Ovary (tissue), 10 donors: ENCODE measurements at places on chromosomes 4 and X.

DNA sequence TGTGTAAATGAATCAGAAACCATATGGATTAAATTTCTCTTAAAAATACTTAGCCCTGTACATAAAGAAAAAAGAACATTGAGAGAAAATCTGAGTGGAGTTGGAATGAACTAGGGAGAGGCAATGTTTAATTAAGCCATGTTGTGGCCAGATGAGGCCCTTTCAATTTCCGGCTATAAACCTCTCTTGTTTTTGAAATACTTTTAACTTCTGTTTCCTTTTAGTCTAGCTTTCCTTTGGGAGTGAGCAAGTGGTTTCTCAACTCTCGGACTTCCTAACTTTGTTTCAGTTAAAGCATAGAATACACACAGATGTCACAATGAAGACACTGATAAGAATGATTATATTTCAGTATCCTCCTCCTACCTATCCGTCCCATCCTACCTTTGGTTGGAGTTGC, 197.2 kb downstream of the ARHGAP24 start:
- DNase-seq, result no peak

- DNase-seq, result no peak
Measured at GRCh38 chr4:153785910-153786721, 2.8 kb downstream of the SFRP2 start.

DNA sequence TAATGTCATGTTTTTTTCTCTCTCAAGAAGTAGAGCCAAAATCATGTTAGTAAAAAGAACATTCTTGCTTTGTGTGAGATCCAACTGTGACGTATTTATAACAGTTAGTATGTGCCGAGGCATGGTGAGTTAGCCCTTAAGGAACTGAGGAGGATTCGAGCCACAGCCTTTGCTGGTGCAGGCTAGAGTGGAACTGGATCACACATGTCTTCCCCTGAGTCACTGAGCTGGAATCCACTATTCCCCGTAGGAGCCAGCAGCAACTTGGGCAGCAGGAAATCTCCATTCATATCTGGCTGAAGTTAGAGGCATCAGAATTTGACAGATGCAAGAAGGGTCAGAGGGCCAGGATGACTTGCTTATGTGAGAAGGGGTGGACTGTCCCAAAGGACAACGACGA, 144.6 kb upstream of the KIT start:
- DNase-seq, result no peak

DNA sequence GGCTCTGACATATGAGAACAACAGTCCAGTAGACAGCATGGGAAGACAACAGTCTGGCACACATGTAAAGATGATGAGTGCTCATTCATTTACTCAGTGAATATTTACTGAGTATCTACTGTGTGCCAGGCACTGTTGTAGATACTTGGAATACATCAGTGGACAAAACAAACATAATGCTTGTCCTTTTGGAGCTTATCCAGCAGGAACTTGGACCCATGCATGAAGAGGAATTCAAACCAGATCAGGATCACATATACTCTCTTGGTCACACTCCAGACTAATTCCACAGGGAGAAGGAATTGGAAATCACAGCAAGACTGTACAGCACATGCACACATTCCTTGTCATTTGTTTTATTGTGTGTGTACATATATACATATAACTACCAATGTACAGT, 217.6 kb upstream of the TTC29 start:
- no peak for DNase-seq

- no peak for DNase-seq
Measured at GRCh38 chr4:106312377-106312776, 3.6 kb downstream of the TBCK start.

GRCh38 chr4:107058828-107059227, 22.7 kb upstream of the DKK2 start:
- DNase-seq, result no peak

GRCh38 chr4:22389240-22389870, 126.5 kb downstream of the ADGRA3 start:
- DNase-seq, result peak; percentile 57

GRCh38 chrX:110992611-110993010, 103.4 kb upstream of the PAK3 start:
- DNase-seq, result no peak

GRCh38 chrX:25206778-25207177, 191.0 kb upstream of the ARX start:
- no peak for DNase-seq

DNA sequence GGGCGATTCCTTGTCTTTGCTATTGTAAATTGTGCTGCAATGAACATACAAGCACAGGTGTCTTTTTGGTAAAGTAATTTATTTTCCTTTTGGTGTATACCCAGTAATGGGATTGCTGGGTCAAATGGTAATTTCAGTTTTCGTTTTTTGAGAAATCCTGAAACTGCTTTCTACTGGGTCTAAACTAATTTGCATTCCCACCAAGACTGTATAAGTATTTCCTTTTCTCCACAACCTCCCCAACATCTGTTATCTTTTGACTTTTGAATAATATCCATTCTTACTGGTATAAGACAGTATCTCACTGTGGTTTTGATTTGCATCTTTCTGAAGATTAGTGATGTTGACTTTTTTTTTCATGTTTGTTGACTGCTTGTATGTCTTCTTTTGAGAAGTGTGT, 2506.0 kb downstream of the PCDH7 start:
- DNase-seq, result no peak

- no peak for DNase-seq
Measured at GRCh38 chr4:23476515-23477090, 413.2 kb downstream of the PPARGC1A start.

GRCh38 chr4:22174640-22175039, 226.1 kb upstream of the KCNIP4 start:
- DNase-seq, result no peak

DNA sequence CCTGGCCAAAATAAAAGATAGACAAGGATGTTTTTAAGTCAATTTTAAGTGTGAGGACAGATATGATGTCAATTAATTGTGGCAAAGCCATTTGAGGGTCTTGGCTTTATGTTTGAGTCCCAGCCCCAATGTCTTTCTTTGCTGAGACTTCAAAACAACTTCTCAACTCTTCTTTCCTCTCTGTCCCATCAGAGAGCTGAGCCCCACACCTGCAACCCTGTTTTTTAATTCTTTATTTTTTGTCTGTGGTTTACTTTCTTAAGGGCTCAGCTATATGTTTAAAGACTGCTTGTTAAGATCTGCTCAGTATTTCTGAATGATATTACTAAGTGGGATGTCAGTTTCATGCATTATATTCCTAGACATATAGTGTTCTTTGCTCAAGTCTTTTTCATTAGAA, 164.3 kb downstream of the HS3ST1 start:
- DNase-seq, result no peak

DNA sequence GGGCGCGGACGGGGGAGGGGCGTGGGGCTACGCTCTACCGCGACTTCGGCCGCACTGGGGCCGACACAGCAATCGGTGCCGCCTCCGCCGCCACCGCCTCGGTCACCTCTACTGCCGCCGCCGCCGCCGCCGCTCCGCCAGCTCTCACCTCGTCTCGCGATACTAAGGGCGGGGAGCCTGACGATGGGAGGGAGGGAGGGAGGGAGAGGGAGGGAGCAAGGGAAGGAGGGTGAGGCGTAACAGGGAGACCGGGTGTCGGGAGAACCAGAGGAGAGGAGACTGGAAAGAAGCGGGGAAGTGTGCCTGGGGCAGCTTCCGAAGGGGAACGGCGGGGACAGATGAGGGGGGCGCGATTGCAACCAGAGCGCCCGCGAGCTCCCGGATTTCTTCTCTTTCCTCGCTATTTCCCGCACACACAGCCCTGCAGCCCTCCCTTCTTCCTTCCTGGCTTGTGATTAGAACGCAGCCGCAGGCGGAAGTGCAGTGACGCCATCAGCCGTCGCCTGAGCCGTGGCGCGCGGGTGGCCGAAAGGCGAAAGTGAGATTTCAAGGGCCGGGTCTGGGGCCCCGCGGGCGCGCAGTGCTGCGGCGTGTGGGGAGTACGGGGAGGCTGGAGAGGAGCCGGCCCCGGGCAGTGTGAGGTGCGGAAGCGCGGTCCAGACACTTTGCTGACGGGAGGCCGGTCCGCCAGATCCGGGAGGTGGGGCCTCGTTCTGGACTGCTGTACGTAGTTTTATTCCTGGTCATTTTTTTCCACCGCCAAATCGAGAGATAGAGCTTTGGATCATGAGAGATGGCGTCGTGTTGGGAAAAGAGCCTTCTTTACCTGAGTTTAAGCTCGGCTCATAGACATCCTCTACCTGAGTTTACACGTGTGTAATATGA, at the start of gene ANKRD17:
Gene ANKRD17 (minus strand): TSS at position 113 of the 885 bp plus-strand sequence. CDS start 130 bp downstream, outside the sequence.
- DNase-seq, result peak; percentile 96

DNA sequence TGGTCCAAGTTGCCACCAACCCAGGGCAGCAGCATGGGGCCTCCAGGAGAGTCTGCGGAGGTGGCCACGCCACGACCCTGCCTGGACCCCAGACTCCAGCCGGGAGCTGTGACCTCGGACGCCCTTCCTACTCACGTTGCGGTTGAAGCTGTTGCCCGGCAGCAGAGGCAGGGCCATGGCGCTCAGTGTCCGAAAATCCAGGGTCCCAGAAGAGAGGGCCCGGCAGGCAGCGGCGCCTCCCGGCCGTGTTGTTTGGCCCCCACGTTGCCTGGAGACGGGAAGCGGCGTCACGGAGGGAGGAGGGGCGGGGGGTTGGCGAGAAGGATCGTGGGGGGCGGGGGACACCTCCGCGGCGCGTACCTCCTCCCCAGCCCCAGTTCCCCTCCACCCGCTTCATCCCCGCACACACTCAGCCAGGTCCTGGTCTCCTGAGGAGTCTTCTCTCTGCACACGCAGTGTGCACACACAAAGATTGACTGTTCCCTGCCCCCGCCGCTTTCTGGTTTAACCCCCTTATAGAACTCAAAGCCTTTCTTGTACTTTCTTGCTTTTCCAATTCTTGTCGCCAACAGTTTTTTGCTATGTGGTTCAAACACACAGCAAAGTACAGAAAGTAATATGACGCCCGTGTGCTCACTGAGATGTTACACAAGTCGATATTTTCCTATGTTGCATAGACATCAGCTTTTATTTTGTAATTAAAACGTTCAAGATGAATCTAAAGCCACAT, at the start of gene EFHC2:
Gene EFHC2 (minus strand): TSS at position 261 of the 730 bp plus-strand sequence. CDS start 84 bp downstream, at position 177.
- peak; percentile 63 for DNase-seq

DNA sequence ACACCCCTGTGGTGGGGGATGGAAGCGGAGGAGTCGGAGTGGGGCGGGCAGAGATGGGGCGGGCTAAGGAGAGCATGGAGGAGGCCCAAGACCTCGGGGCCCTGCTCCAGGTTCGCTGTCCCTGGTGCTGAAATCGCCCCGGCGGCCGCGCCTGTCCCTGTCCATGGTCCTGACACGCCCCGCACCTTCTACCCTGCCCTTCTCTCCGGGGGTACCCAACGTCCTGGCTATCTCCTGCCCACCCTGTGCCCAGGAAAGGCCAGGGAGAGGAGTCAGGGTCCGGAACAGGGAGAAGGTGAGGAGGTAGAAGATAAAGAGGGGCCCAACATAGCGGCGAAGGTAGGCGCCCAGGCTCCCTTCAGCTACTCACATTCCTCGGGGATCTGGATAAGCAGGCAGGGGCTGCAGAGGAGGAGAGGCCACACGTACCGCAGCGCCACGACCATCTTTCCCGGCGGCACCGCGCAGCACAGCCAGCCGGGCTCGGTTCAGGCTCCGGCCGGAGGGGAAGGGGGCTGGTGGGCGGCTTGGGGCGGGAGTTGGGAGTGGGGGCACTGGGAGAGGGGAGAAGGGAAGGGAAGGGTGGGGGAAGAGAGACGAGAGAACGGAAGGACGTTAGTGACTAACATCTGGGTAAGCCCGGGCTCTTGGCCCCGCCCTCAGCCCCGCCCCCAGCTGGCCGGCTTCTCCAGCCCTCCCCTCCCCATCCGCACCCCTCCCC, 10.4 kb downstream of the L1CAM start:
- peak; percentile 27 for DNase-seq

DNA sequence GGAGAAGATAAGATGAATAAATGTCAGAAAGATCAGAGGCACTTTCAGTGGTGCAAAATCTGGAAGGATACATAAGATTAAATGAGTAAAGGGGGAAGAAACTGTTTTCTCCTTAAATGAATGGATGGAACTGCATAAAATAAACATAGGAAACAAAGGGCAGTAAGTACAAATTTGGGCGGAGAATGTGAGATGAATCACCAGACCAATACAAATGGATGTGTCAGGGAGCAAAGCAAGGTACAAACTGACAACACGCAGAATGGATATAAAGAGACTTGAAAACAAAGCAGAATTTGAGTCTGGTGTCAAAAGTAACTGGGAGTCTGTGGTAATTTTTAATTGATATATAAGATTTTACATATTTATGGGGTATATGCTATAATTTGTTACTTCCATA, 175.3 kb upstream of the PCDH18 start:
- no peak for DNase-seq

- no peak for DNase-seq
Measured at GRCh38 chr4:13543839-13544605, at the start of gene NKX3-2. TSS of gene NKX3-2 (minus strand) at chr4:13544508. CDS start at chr4:13544414, 94 bp downstream.

DNA sequence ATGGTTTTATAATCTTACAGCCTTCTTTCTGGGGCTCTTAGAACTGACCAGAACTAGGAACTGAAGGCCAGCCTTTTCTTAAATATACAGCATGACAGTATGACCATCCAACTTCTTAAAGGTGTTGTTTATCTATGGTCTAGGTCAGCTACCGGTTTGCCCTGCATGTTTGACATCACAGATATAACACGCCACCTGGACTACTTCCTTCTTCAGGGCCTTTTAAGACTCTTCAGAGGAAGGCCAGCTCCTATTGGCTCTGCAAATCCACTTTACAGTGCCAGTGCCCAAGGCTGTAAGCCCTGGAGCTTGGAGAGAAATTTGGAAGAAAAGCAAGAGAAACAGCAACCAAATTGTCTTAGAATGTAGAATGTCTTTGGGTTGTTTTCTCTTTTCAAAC, 185.5 kb downstream of the MGST2 start:
- no peak for DNase-seq

DNA sequence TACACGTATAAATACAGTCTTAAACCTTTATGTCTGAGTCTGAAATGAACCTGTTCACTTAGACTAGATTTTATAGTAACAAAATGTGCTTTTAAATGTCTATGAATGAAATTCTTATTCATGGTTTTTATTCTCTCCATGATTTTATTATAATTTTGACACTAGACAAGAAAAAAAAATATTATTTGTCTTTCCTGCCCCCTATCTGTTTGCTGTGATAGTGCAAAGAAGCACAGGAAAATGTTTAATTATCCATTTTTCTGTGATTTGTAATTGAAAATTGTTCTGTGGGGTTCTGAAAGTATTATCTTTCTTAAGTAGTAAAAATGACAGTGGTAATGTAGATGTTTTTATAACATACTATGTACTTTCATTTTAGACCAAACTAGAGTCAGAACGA, 52.0 kb downstream of the INTS6L start:
- no peak for DNase-seq

- DNase-seq, result no peak
Measured at GRCh38 chr4:131459430-131460101, 1689.5 kb upstream of the PCDH10 start.

- DNase-seq, result no peak
Measured at GRCh38 chrX:12139934-12140611, 1.8 kb downstream of the FRMPD4 start.

GRCh38 chrX:122512561-122513072, 671.5 kb upstream of the GRIA3 start:
- DNase-seq, result no peak
